ENCODE measurements at places on chromosomes 7 and 10.

DNA sequence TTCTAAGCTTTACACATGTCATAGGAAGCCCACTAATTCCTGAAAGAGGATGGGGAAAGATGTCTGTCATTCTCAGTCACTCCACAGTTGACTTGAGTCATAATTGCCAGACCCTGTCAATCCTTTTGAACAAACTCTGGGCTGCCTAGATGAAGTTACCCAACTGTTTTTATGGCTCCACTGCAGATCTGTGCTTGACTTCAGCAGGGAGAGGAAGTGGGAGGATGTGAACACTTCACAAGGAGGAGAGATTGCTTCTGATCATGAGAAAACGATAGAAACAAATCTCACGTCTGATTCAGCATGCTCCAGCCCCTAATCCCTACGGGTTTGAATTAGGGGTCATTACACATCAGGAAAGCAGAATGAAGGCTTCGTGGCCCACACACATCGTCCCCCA is 596.6 kb upstream of the CELF2 start:
- no peak for DNase-seq

GRCh38 chr10:129719415-129719739 is 244.7 kb downstream of the EBF3 start:
- DNase-seq = no peak

GRCh38 chr10:94780844-94781243 is 18.4 kb downstream of the CYP2C19 start:
- no peak for DNase-seq

DNA sequence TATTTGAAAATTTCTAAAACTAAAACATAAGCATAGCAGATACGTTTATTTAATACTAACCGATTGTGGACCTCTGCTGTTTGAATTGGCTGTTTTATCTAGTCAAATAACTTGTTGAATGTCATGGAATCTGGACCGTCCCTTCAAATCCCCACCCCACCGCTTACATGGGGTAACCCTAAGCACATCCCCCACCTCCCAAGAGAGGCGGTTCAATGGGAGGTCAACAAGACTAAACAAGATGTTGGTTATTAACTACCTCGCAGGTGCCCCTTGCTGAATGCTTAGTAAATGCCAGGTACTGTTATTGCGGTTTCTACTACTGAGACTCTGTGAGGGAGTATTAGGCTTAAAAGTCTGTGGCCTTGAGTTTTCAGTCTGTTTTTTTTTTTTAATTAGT is 70.9 kb downstream of the DAGLB start:
- no peak for DNase-seq

GRCh38 chr10:78702876-78703275 is 365.9 kb upstream of the ZMIZ1 start:
- no peak for DNase-seq

DNA sequence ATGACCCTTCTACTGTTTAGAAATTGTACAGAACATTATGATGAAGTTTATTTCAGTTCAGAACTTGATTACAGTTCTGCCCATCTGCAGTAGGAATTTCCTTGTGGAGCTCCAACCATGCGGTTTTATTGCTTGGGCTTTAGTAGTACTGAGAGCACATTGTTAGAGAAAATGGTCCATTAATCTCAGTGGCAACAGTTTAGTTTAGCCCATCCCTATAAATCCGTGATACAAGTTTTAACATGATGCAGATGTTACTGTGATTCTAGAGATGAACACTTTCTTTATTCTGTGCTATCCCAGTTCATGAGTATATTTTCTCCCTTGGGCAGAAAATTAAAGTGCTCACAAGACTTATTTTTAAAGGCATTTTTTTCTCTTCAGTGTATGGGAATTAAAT is 84.8 kb upstream of the FZD8 start:
- DNase-seq = no peak

DNA sequence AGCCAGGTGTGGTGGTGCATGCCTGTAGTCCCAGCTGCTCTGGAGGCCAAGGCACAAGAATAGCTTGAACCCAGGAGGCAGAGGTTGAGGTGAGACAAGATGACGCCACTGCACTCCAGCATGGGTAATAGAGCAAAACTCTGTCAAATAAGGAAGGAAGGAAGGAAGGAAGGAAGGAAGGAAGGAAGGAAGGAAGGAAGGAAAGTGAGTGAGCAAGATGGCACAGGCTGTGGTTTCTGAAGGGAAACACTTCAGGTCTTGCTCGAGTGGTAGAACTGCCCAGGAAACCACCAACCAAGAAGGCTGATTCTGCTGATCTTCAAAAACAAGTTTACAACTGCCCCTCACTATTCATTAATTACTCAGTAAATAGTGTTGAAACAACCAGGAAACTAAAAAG is 45.2 kb downstream of the EZH2 start:
- no peak for DNase-seq

GRCh38 chr7:98802088-98802780 is 67.6 kb downstream of the TMEM130 start:
- peak; percentile 62 for DNase-seq

DNA sequence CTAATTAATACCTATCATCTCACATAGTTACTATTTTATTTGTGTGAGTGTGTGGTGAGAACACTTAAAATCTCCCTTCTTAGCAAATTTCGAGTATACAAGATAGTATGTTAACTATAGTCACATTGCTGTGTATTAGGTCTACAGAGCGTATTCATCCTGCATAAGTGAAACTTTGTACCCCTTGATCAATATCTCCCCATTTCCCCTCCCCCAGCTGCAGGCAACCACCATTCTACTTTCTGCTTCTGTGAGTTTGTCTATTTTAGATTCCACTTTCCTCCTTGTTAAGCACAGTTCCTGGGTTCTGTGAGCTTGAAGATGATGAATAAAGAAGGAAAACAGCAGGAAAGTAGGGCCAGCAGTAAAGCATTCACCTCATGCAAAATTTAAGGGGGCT is 42.4 kb downstream of the MRPS33 start:
- no peak for DNase-seq

GRCh38 chr7:157384301-157384700 is 47.5 kb downstream of the DNAJB6 start:
- no peak for DNase-seq

DNA sequence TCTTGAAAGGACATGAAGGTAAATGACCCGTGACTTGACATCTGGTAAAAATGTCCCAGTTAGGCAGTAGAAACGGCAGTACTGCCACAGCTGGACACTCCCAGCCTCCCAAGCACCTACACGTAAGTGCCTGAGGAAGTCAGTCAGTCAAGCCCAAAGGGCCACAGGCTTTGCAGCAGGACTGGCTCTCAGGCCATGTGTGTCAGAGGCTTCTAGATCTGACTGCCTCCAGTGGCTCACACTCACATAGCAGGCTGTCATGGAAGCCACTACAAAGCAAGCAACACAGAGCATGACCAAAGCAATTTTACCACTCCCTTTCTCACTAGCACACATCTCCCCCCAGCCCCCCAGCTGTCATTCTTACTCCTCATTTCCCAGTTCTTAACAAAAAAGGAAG is 17.8 kb upstream of the CCNJ start:
- peak; percentile 55 for DNase-seq

DNA sequence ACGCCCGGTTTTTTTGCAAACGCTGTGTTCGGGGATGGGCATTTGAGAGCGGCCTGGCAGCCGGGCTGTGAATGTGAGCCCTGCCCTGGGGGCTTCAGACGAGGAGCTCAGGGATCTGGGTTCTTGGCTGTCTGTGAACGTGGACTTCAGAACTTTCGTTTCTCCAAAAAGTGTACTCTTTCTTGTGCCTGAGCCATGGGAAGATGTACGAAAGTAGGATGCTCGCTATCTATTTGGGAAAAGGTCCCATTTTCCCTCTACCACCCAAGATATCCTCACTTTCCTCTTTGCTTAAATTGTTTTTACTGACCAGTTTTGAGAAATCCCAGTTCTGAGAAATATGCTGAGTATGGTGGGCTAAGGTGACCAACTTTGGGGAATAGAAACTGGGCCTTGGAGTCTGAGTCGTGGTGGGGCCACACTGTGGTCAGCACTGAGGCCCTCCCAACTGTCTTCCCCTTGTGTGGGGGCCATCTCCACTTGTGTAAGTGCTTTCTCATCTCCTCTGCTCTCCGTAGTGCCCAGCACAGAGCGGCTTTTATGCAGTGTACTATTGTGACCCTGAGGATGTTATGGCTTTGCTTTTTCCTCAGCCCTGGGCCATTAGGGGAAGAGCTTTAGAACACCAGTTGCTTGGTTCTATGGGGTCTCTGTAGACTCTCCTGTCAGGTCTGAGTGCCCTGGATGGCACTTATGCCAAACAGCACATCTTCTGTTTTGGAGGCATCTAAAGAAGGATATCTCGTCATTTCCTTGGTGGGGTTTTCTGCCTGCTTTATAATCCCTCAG is 918 bp downstream of the DBNL start:
- no peak for DNase-seq

- no peak for DNase-seq
These were observed 52.2 kb downstream of the TMEM178B start for GRCh38 chr7:141126107-141126506.
